ENCODE measurements at places on chromosomes 3 and 15. TPM values are rescaled to one million over a fixed set of nuclear protein-coding genes. Genes with fewer than 3 reads are reported as not detected.

- no peak for DNase-seq
Measured at GRCh38 chr15:65986416-65986815, 117.1 kb downstream of the RAB11A start.

DNA sequence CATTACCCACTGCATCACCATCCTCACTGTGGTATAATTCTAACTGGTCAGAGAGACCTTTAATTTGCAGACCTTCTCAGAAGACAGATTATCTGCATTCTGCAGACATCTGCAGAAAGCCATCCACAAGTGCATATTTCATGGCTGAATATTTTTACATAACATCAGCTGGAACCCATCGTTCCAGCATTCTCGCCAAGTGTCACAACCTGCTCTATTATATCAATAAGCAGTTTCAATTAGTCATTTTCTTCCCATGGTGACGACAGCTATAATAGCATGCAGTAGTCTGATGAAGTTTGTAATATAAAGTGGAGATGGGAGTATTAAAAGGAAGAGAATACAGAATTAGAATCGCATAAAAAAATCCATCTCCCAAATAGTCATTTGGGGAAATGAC lies 334.7 kb downstream of the FHIT start:
- peak; percentile 36 for DNase-seq

DNA sequence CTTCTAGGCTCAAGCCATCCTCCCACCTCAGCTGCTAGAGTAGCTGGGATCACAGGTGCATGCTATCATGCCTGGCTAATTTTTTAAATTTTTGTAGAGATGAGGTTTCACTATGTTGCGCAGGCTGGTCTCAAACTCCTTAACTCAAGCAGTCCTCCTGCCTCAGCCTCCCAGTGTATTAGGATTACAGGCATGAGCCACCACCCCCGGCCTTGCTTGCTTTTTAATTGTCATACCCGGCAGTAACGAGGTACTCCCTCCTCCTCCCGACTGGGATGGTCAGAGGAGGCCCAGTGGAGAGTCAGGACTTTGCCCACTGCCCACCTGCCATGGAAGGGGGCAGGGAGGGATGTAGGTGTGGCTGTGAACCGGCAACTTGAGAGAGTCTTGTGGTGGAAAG lies 4.5 kb downstream of the NOX5 start:
- DNase-seq: no peak

DNA sequence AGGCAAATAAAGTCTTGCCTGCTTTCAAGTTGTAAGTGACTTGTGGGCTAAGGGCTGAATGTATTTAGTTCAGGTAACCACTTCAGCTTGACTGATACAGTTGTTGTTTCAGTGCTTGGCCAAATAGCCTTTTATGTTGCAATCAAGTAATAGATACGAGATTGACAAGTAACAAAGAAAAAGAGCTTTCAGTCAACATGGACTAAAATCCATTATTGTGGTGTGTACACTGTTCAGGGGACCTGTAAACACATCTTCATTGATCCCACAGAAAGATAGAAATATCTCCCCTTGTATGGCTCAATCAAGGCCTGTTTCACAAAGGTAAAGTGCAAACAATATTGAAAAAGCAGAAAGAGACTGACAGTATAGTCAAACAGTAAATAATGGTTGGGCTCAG lies 224.8 kb upstream of the TMCO5A start:
- DNase-seq: no peak

DNA sequence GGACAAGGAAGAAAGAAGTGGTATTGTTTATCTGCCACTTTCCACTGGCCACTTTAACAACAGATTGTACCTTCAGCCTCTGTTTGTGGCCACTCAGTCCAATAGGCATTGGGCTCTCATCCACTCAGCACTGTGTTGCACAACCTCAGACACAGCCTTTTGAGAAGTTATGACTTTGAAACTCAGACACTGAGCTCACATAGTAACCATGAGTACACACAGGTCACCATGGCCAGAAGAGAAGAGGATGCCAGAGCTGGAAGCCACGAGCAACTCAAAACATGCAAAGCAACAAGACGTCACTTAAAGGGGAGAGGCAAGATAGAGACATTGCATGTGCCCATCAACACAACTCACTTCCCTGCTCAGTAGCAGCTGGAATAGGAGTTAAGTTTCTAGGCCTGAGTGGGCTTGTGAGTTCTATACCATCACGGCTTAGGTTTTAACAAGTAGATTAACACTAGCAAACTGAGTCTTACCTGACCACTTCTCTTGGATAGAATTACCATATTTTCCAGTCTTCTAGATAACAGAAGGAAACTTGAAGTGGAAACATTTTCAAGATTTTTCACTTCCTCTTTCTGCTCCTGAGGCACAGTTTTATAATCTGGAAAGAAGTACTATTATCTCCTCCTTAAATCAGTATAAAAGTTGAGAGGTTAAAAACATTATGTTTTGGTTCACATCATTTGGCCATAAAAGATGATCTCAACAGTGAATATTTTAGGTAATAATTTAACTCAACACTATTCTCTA lies 103.5 kb downstream of the IMPG2 start:
- no peak for DNase-seq

- DNase-seq: no peak
Measured at GRCh38 chr3:59265566-59265965, 215.7 kb upstream of the CFAP20DC start.

GRCh38 chr3:78571486-78571885 lies 1196.3 kb downstream of the ROBO1 start:
- DNase-seq: no peak

- DNase-seq: no peak
Measured at GRCh38 chr3:168981396-168981795, 682.1 kb downstream of the MECOM start.

The SLC7A14 gene
- 0.10 TPM for total RNA-seq

The GOLGA8J gene
- total RNA-seq: not detected
